HT-29 (cell line): ENCODE measurements at places on chromosomes 1 and 21. TPM values are rescaled to one million over a fixed set of nuclear protein-coding genes. Genes with fewer than 3 reads are reported as not detected.

- no peak for DNase-seq
Observed at GRCh38 chr1:54437783-54438182, 31.6 kb upstream of the SSBP3 start.

The PRDM2 gene
- 4.9 and 8.5 TPM in 2 replicates for total RNA-seq

GRCh38 chr1:193417945-193418744 lies 231.7 kb upstream of the B3GALT2 start:
- DNase-seq: peak; percentile 12

- DNase-seq: no peak
Observed at GRCh38 chr1:41872074-41872473, 46.6 kb downstream of the HIVEP3 start.

The BRINP3 gene
- total RNA-seq: not detected in 2 replicates

The VSIG8 gene
- 0.13 and 0.44 TPM in 2 replicates for total RNA-seq

The ANGPTL3 gene
- not detected in 2 replicates for total RNA-seq

DNA sequence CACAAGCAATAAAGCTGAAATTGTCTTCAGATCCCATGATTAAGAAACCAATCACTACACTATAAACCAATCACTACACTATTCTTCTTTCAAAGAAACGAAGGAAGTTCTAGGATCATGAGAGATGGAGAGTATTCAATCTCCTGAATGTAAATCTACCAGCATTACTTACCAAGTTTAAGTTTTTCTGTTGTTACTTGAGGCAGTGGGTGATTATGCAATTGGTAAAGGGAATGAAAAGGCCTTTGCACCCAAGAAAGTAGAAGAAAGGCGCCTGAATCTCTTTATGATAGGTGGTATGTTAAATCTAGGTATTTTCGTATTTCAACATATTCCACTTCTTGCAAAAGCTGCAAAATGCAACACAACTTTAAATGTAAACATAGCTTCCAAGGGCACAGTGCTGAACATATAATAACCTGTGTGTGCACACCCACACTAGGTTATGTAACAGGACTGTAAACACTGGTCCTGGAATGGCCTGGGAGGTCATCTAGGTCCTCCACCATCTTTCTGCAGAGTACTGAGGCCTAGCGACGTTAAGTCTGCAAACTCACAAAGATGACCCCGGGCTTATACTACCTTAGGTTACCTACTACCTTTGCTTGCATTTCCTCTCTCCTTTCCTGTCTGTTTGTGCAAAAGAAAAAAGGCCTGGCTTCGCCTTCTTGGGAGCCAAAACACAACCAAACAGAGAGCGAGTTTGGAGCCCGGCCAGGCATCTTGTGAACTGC lies 1.1 kb upstream of the UAP1 start:
- DNase-seq: peak; percentile 71

DNA sequence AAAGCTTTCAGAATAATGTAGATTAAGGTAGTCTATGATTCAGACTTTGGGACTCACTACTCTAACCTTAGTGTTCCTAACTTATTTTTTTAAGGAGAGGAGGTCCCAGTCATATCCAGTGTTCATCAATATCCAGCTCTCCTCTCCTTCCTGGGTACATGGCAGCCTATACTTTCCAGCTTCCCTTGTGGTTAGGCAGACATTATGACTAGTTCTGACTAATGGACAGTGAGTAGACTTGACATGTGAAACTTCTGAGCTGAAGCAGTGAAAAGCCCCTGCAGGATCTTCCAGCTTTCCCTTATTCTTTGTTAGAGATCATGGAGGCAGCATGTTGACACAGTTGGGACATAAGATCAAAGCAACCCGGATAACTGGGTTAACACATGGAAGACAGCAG lies 144.2 kb downstream of the PTPRU start:
- DNase-seq: no peak

DNA sequence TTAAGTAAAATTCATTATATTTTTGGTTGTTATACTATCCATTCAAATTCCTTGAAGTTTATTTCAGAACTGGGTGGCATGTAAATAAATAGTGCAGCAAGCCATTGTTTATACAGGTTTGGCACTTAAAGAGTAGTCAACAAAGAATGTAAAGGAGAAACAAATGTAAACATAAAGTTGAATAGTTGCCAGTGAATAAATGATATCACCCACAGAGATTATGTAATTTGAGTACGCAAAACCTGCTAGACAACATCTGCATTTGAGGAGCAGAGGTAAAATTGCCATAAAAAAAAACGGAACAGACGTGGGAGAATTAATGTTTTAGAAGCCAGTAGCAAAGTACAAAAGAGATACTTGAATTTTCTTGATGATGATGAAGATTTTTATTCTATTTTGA lies 111.6 kb downstream of the ADGRL2 start:
- DNase-seq: peak; percentile 61

GRCh38 chr1:57188168-57188567 lies 222.4 kb upstream of the C8B start:
- DNase-seq: no peak

DNA sequence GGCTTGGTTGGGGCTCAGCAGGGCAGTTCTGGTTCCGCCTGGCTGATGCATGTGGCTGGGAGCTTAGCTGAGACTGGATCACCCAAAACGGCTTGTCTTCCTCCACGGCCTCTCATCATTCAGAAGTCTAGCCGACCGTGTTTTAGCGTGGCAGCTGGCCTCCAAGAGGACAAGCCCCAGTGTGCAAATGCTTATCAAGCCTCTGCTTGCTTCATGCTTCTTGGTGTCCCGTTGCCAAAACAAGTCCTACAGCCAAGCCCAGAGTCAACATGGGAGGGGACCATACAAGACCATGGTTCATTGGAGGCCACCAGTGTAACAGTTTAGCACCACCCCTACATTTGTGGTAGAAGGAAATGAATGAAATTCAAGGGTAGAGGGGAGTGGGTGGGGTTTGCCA lies 10.5 kb upstream of the KDF1 start:
- DNase-seq: peak; percentile 75

The DAP3 gene
- 58.5 and 77.3 TPM in 2 replicates for total RNA-seq

The TNFSF4 gene
- total RNA-seq: 0.03 TPM in 2 replicates

DNA sequence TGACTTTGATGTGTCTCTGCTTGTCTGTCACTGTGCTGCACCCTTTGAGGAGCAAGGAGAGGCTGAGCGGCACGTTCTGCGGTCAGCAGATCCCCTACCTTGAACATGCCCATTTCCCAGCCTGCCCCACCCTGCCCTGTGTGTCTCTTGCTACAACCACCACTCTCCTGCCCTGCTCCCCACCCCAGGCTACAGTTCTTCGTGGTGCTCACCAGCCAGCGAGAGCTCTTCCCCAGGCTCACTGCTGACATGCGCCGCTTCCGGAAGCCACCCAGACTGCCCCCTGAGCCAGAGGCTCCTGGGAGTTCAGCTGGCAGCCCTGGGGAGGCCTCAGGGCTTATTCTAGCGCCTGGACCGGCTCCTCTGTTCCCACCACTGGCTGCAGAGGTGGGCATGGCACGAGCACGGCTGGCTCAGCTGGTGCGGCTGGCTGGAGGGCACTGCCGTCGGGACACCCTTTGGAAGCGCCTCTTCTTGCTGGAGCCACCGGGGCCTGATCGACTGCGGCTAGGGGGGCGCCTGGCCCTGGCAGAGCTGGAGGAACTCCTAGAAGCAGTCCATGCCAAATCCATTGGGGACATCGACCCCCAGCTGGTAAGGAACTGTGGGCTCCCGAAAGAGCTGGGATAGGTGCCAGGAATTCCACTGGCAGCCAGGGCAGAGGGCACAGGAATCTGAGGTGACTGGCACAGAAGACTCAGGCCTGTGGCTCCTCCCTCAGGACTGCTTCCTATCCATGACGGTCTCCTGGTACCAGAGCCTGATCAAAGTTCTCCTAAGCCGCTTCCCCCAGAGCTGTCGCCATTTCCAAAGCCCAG lies 5.6 kb downstream of the HYI start:
- DNase-seq: peak; percentile 35

DNA sequence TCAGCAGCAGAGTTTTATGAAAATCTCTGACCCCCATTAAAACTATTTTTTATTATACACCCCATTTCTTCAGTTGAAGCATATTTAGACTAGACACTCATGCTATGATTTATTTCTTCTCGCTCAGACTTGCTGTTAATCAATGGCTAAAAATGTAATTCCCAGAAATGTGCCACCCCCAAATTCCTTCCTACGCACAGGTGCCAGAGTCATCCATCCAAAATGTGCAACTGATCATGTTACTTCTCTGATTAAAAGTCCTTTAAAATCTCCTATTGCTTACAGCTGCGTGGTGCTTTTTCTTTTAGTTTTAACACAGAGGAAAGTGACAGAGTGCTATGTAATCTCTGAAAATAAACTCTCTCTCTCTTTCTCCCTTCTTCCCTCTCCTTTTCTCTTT lies 954.4 kb downstream of the NCAM2 start:
- no peak for DNase-seq

The C1orf53 gene
- 4.1 and 12.8 TPM in 2 replicates for total RNA-seq

DNA sequence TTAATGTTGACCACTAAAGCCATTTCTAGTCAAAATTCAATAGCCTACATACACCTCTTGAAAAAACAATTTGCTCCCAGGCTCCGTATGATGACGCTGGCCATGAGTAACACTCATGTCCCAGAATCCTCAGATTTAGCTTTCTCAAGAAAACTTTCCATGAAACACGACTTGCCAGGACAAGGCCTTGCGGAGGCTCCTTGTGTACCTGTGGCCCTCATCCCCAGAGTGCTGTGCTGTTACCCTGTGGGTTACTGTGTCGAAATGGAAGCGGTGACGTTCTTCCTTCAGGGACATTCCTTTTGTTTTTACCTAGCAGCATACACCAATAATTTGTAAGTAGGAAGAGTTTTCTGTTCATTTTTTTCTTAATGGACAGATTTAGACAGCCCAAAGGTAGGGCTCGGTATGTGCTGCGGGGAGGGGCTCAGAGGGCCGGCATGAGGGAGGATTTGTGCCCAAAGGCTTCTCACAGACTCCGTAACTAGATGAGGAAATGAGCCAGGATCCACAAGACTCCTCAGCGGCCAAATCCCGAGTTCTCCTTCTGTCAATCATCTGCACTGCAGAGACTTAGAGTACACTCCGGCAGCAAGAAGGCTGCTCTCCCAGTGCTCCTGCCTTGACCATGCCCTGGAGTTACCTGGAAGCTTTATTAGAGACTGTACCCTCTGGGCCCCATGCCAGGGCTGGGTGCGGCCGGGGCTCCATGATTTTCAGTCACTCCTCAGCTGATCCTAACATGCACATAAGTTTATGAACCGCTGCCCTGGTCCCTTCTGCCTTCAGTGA lies 17.8 kb downstream of the GNG12 start:
- DNase-seq: peak; percentile 92

The MPL gene
- total RNA-seq: 0.79 TPM in 1 of 2 replicates, not detected in the other
